ENCODE measurements at places on chromosomes 13 and 19. TPM values are rescaled to one million over a fixed set of nuclear protein-coding genes. Genes with fewer than 3 reads are reported as not detected.

Gene ZNF486
- 3.9 TPM for total RNA-seq

Gene CKAP2
- 52.2 TPM for total RNA-seq

Gene FLT3
- 0.12 TPM for total RNA-seq

Gene C2CD4C
- total RNA-seq, result not detected

Gene RFPL4AL1
- not detected for total RNA-seq

Gene CYP2A6
- not detected for total RNA-seq

Gene ZNF610
- 4.5 TPM for total RNA-seq

Gene ZNF260
- 9.1 TPM for total RNA-seq

GRCh38 chr13:91375116-91375729 is 23.2 kb upstream of the GPC5 start:
- peak; percentile 2 for DNase-seq

GRCh38 chr13:33524086-33524485 is 238.5 kb upstream of the STARD13 start:
- DNase-seq, result peak; percentile 85

DNA sequence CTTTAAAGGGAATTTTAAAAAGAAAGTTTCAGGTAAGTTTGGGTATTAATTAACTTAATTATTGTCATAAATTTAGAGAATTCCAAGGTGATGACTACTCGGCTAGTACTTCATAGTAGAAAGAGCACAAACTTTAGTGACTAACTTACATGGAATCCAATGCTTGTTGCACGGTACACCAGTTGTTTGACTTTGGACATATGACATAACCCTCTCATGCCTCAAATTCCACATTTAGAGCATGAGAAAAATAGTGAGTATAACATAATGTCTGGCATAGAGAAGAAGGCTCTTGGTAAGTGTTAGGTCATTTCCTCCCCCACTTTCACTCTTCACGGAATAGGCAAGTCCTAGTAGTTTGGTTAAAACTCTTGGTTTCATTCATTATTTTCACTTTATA is 1249.4 kb upstream of the SLC10A2 start:
- peak; percentile 90 for DNase-seq

GRCh38 chr13:54183166-54183565 is 1154.6 kb downstream of the OLFM4 start:
- no peak for DNase-seq

GRCh38 chr13:93797463-93797862 is 570.9 kb downstream of the GPC6 start:
- DNase-seq, result no peak

GRCh38 chr13:74201530-74201929 is 67.3 kb upstream of the KLF12 start:
- no peak for DNase-seq

DNA sequence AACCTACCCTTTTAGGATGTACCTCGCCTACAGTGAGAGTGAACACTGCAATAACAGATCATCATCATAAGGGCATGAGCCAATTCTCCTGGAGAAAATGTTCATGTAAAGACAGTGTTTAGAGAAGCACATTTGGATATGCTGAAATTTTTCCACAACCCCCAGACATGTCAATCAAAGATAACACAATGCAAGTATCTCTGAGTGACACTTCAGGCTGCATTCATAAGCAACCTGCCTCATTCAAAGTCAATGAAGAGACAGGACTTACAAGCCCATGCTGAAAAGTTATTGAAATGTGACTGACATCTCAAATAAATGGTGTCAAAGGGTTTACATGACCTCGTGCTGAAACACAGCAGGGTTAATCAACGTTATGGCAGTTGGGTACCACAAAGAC is 102.0 kb downstream of the PCDH9 start:
- DNase-seq, result no peak

GRCh38 chr13:73535341-73535740 is 476.5 kb downstream of the KLF5 start:
- DNase-seq, result no peak

DNA sequence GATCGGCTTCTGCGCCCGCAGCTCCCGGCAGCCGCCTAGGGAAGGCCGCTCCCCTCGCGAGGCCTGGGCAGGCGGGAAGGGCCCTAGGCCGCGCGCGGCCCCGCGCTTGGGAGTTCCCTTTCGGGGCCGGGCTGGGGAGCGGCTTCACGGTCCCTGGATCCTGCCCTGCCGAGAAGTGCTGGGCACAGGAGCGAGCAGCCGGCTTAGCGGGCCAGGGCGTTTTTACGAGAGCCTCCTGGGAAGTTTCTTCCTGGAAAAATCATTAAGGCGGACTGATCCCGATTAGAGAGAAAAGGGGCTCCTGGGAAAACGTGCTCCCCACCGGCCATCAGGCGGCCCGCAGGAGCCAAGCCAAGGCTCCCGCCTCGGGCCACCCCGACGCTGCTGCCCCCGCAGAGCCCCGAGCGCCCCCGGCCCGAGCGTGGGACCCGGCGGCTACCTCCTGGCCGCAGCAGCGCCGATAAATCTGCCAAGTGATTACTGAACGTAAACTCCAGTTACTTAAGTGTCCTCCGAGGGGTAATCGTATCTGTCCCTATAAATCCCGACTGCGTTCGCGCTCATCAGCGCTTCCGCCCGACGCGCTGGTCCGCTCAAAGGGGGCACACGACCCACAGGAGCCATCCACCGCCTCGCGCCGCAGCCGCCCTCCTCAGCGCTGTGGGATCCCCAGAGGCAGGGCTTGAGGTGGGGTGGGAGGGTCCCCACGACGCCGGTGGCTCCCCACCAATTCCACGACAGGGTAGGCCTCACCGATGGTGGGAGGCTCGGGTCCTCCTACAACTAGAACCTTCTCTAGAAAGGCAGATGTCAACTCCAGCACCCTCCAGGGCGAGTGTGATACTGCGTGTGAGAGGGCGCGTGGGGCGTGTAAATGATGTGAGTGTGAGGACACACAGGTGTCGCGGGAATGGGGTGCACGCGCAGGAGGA is 2.8 kb downstream of the ZIC5 start:
- DNase-seq, result peak; percentile 32

DNA sequence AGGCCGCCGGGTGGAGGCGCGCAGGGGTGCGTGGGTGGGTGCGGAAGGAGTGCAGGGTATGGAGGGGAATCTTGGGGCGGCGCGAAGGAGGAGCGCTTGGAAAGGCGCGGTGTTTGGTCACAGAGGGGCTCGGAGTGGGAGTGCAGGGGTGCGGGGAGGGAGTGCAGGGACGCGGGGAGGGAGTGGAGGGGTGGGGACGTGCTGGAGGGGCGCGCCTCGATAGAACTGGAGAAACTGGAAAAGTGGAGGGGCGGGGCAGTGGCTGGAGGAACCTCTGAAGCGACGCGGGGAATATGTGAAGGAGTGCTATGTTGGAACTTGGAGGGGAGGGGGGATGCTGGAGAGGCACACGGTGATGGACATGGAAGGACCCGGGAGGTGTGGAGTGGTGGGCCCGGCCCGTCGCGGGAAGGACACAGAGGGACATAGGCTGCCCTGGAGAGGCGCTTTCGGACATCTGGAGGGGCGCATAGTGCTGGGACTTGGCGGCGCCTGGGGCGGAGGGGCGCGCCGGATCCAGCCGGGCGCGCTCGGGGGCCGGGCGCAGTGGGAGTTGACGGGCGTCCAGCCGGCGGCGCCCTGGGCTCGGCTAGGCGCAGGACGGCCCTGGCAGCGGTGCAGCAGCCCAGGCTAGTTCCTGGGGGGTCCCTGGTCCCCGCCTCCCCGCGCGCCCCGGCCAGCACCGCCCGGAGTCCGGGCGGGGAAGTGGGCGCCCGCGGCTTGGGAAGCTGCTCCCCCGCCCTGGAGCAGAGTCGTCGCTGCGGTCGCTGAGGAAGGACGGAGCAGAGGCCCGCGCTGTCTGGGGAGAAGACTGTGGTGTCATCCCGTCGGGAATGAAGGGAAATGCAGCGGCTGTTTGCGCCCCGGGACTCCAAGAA is 20.8 kb upstream of the SGCG start:
- DNase-seq, result no peak

- DNase-seq, result peak; percentile 86
Measured at GRCh38 chr19:45947926-45948325, 25.7 kb downstream of the NOVA2 start.

DNA sequence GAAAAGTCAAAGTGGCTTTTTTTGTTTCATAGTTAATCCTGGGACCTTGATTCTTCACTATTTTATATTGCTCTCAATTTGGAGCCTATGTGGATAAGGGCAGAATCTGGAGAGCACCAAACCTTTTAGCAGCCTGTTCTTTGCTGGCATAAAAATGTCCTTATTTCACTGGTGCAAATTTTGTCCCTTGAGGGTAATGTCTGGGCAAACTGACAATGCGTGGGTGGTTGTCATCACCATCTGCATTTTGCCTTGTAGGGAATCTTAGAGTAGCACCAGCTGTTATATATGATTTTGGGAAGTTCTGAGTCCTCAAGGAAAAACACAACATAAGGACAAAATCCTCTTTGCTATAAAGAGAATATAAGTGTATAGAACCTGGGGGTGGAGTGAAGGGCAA is 336.9 kb upstream of the HTR2A start:
- no peak for DNase-seq

- peak; percentile 67 for DNase-seq
Measured at GRCh38 chr13:79775830-79776229, 294.9 kb downstream of the NDFIP2 start.

Measured in M059J (cell line).